ENCODE measurements at places on chromosomes 6 and 20.

DNA sequence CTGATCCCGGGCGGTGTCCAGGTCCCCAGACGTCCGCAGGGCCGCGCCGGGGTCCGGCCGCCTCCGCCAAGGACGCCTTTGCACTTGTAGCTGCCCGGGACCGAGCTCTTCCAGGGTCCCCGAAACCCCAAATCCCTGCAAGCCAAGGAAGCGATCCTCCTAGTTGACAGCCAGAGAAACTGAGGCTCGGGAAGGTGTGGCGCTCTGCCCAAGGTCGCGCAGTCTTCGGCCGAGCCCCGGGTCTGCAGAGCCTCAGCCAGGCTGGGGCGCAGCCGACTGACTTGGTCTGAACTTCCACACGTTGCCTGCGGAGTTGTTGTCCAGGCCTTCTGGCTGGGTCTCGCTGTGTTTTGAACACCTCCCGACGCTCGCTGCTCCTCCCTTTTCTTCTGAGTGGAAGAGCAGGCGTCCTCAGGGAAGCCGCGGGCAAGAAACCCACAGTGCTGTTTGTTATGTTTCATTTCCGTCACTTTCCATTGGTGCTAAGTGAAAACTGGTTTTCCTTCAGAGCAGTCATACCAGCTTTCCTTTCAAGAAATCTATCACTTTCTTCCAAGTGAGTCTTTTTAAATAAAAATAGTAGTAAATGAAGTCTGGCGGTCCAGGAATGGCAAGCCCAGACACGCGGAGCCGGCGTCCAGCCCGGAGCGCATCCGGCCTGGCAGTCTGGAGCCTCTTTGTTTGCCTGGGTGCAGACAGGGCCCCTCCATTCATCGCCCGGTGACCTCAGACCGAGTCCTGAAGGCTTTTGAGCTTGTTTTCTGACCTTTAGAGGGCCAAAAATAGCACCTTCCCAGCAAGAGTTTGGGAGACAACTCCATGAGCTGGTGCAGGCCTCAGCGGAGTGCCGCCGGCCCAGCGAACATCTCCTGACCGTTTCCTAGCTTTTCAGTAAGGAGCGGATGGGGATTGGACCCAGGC lies 698 bp downstream of the FAM210B start:
- no peak for DNase-seq

DNA sequence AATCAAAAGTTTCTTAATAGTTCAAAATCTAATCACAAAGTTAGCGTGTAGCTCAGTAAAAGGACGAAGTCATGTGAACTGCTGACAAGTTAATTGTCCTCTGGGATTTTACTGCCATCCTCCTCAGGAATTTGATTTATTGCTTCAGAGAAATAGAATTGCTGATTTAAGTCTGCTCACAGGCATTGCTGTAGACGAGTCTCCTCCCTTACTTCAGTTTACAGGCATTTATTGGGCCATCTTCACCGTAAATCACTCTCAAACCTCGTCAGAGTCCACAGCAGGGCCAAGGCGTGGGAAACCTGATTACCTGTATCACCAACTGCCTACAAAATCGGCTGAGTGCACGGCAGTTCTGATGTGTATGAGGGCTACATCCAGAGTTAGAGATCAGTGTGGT lies 119.1 kb upstream of the PDE10A start:
- no peak for DNase-seq

DNA sequence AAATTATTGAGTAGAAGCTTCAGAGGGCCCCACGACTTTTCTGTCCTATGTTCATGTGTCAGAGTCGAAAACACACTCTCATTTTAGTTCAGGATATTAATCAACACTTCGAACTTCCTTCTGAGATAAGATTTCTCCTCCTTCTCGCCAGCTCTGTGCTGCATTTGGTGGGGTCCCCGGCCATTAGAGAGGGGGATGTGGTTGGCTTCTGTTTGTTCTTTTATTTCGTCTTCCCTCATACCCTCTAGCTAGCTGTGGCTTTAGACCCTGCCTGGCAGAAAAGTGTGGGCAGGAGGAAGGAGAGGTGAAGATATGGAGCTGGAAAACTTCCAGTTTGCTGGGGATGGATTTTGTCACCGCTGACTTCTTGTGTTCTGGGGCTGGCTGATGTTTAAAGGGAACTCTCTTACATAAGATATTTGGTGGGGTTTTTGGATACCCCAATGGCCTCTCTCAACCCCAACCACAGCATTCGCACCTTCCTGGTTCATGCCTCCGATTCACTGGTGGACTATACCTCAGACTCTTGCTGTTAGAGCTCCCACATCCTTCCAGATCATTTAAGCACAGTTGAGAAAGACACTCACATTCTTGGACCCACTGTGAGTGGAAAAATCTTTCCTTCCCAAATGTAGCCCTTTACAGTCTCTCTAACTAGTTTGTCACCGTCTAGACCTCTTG lies 30.7 kb upstream of the TMX4 start:
- DNase-seq, result no peak

DNA sequence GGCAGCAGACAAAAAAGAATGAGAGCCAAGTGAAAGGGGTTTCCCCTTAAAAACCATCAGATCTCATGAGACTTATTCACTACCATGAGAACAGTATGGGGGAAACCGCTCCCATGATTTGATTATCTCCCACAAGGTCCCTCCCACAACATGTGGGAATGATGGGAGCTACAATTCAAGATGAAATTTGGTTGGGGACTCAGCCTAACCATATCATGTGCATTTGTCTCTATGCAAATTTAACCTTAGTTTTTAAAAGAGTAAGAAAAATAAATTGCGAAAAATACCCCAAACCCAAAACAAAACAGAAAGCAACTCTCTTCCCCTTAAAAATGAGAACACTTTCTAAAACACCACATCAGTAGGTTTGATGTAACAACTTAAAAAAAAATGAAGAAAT lies 22.6 kb upstream of the GPR6 start:
- DNase-seq, result no peak

DNA sequence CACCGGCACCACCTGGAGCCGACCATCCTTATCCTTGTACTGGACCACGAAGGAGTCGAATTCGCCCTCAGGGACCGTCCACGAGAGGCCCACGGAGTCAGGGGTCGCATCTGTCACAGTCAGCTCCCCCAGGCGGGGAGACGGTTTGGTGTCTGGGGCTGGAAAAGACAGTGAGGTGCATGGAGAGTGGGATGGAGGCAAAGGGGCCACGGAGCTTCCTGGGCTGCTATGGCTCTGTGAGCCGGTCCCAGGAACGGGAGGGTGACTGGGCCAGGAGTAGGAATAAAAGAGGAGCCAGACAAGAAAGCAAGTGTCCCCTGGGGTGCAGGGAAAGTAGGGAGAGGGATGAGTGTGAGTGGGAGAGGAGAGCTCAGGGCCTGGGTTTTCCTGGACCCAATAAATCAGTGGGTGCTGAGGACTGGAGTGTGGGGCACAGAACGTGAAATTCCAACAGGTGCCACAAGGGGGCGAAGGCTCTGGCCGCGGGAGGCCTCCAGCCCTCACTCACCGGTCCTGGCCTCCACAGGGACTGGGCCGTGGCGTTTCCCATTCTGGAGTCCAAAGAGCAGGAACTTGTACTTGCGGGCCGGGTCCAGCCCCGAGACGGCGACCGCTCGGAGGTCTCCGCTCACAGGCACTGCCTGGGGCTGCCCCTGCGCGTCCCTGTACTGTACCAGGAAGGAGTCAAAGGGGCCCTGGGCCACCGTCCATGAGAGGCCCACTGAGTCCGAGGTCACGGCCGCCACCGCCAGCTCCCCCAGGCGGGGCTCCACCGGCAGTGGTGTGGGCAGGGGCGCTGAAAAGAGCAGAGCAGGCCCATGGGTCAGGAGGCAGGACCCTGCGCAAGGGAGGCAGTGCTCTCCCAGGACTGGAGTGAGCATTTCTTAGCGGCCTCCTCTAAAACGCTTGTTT lies 9.9 kb downstream of the CYP21A2 start:
- no peak for DNase-seq

DNA sequence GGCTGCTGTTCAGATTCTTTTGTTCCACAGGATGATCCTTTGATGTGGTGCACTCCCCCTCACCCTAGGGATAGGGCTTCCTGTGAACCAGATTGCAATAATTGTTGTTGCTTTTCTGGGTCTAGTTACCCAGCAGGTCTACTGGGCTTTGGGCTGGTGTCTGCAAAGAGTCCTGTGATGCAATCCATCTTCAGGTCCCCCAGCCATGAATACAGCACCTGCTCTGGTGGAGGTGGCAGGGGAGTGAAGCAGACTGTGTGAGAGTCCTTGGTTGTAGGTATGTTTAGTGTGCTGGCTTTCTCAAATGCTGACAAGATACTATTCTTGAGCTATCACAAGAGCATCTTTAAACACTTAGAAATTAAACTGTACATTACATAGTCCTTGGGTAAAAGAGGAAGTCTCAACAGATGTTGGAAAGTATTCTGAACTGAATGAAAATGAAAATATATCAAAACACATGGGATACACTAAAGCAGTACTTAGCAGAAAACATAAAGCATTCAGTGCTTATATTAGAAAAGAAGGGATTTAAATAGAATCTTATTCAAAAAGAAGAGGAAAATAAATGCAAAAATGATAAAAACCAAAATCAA lies 49.1 kb upstream of the CCR6 start:
- DNase-seq, result no peak

DNA sequence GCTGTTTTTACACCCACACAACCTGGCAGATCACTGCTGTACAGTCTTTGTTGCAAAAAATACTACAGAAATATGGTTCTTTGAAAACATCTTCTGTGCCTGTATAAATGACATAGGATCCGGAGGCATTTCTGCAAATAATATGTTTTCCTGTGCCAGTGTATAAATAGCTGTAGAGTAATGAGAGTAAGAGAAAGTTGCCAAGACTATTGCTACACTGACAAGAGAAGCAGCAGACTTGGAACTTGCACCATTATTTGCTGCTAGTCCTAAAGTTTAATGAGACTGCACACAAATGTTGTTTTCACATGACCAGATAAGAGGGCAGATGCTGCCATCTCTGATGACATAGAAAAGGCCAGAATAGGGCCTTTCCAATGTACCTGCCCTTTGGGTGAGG lies 50.0 kb upstream of the DTNBP1 start:
- no peak for DNase-seq

- DNase-seq, result no peak
Measured at GRCh38 chr6:122372647-122373046, 26.8 kb upstream of the HSF2 start.

- no peak for DNase-seq
Measured at GRCh38 chr6:24838994-24839393, 40.3 kb upstream of the ARMH2 start.

- DNase-seq, result no peak
Measured at GRCh38 chr6:63813566-63814120, 178.0 kb downstream of the PHF3 start.

DNA sequence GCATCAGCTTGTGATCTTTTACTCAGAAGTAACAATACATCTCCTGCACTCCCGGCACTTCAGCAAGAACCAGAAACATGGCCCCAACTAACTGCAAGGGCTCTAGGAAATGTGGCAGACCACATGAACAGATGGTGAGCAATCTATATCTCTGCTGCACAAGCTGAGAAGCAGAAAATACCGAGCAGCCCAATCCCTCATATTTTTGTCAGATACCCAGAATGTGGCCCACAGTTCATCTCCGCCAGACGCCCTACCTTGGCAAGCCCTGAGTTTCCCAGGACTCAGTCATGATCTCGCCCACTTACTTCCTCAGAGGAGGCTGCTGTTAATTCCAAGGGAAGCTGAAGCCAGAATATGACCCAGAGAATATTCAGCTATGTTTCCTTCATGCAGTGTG lies 63.1 kb upstream of the PHACTR1 start:
- no peak for DNase-seq

GRCh38 chr6:17905611-17906592 lies 81.5 kb downstream of the KIF13A start:
- DNase-seq, result peak; percentile 49
